ENCODE measurements at places on chromosomes 12 and 14. TPM values are rescaled to one million over a fixed set of nuclear protein-coding genes. Genes with fewer than 3 reads are reported as not detected.

NPFF gene
- total RNA-seq: not detected

IFNG gene
- not detected for total RNA-seq

RNASE3 gene
- not detected for total RNA-seq

TSPAN8 gene
- total RNA-seq: not detected

TSPAN19 gene
- total RNA-seq: not detected

INSM2 gene
- total RNA-seq: not detected

Data from left ventricle myocardium superior (tissue), 1 donor.